ENCODE measurements at places on chromosomes 2 and 18.

DNA sequence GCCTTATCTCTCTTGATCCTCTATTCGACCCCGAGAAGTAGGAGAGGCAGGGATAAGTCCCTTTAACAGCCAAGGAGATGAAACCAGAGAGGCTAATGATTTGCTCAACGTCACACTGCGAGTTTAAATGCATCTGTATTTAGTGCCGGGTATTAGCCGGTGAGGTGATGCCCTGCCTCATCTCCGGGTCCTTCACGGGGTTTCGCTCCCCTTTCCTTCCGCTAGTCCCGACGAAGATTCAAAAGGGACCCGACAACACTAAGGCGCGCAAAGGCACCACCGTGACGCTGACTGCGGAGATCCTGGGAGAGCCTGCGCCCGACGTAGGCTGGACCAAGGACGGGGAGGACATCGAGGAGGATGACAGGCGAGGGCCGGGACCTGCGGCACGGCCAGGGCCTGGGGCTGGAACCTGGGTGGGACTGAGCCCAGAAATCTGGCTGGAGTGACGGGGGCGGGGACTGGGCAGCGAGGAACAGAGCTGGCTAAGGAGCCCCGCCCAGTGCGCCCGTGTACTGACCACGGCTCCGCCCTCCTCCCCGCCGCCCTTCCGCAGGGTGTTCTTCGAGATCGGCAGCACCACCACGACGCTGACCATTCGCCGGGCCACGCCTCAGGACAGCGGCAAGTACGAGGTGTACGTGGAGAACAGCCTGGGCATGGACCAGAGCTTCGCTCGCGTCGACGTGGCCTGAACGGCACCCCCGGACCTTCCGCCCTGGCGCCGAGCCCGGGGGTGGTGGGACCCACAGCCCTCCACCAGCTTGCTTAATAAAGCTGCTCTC, 1.0 kb upstream of the GMPPA start:
- DNase-seq: no peak

GRCh38 chr2:207200136-207200535, 34.4 kb upstream of the KLF7 start:
- DNase-seq: no peak

GRCh38 chr18:46536215-46536874, 120.7 kb downstream of the LOXHD1 start:
- no peak for DNase-seq

- DNase-seq: no peak
These were observed 24.7 kb downstream of the AGAP1 start for GRCh38 chr2:235518322-235519090.

DNA sequence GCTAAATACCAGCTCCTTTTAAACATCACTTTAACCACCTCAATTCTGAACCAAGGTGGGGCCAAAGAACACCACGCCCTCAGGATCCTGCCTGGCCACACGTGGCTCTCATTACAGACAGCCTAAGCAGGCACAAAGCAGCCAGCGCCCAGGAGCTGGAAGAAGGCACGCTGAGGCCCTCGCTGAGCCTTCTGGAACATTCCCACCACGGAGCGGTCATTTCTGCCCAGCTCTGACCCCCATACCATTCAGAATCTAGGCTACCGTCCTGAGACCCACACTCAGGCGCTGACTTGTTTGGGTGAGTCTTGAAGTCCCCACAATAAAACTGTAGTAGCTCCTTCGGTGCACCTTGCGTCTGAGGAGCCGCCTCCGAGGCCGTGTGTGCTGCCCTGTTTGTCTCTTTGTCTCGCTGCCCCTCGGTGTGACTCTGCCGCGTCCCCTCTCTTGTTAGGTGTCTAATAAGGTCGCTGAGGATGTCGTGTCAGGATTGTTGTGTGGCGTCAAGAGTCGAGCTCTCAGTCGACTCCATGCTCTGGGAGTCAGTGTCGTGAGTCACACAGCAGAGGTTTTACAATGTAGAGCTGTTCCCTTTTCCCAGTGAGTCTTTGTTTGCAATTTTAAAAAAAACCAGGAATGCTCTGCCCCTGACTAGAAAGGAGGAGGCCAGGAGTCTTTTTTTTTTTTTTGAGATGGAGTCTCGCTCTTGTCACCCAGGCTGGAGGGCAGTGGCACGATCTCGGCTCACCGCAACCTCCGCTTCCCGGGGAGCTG, 242.4 kb downstream of the KLHL29 start:
- no peak for DNase-seq

- no peak for DNase-seq
These were observed 4.3 kb downstream of the IGFBP5 start for GRCh38 chr2:216690853-216691741.

- no peak for DNase-seq
These were observed 35.2 kb downstream of the SP140L start for GRCh38 chr2:230362030-230362691.

- DNase-seq: no peak
These were observed 89.8 kb downstream of the KLHL14 start for GRCh38 chr18:32683044-32683443.

DNA sequence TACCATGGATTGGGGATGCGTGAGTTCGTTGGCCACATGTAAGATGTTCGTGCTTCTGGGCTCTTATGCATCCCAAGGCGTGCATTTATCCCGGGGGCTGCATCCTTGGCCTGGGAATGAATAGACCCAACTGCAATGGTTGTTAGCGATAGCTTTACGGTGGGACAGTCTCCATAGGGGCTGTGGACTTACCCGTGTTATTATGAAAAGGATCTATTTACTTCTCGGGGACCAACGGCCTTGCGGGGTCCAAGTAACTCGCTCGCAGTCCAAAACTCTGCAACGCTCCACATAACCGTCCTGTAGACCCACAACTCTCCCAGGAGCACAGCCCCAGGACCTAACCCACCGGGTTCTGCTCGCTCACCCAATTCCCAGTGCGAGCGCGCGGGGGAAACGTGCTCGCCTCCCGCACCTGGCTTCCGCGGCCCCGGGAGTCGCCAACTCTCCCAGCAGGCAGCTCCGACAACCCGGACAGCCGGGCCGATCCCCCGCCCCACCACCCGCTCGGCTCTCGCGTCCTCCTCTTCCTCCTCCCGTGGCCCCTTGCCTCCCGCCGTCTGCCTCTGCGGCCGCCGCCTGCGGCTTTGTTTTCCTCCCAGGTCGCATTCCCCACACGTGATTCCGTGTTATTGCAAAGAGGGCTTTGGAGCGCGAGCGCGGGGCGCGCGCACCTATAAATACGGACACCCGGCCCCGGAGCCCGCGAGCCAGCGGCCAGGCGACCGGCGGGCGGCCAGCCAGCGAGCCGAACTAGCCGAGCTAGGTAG, at the start of gene CABLES1:
TSS of gene CABLES1 (plus strand) at position 706 of the 770 bp plus-strand sequence. CDS start 278 bp downstream, outside the sequence.
- no peak for DNase-seq

- no peak for DNase-seq
These were observed 35.6 kb downstream of the OTOF start for GRCh38 chr2:26442301-26442700.

GRCh38 chr2:236916651-236917050, 169.0 kb upstream of the COPS8 start:
- DNase-seq: no peak

DNA sequence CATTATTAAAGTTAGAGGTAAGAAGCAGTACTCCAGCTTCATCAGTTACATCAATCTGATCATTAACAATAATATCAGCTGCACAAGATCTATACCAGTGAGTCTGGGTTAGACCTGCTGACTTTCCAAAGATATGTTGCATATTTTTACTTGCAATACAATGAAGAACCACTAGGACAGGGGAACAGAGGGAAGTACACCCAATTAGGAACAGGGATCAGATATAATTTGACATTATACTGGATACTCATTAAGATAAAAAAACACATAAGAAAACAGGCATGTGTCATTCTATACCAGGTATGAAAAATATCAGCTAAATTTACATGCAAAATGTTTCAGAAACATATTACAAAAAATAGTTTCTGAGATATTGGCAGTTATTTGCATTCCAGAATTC, 995.1 kb upstream of the DDX18 start:
- DNase-seq: no peak

- no peak for DNase-seq
These were observed 793 bp downstream of the ZNF236 start for GRCh38 chr18:76823161-76823538.
